ENCODE measurements at places on chromosomes 7 and 10. TPM values are rescaled to one million over a fixed set of nuclear protein-coding genes. Genes with fewer than 3 reads are reported as not detected.

GRCh38 chr10:126650161-126650560, 20.3 kb downstream of the C10orf90 start:
- DNase-seq = no peak

DNA sequence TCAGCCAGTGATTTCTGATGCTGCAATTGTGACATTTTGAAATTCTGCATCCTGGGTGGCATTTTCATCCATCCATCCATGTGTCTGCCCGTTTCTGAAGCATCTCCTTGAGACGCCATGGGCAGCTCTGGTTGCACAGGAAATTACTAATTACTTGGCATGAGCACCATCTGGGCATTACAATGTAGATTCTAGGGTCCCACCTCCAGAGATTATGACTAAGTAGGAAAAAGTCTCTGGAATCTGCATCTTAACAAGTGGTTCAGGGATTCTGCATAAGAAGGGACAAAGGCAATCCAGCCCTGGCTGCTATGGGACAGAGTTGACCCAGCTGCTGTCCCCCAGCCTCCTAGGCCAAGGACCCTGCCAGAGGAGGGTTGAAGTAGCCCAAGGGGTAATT, 65.3 kb downstream of the CUZD1 start:
- no peak for DNase-seq

DNA sequence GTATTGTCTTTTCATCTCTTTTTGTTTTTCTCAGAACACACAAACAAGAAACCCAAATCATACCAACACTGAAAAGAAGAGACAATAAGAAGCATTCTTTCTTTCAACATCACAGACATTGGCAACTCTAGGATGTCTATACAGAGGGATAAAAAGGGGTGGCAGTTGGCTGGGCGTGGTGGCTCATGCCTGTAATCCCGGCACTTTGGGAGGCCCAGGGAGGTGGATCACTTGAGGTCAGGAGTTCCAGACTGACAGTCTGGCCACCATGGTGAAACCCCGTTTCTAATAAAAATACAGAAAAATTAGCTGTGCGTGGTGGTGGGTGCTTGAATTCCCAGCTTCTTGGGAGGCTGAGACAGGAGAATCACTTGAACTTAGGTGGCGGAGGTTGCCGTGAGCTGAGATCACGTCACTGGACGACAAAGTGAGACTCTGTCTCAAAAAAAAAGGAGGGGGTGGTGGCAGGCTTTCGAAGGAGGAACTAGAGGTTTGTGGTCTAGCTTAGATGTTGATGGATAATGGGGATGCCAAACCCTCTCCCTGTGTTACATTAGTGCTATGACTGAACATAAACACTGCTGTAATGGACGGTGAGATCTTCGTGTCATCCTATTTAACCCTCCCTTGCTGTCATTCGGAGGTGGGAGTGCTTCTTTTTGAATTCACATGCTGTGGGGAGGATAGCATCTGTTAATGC, 9.4 kb downstream of the CNNM2 start:
- peak; percentile 22 for DNase-seq

GRCh38 chr7:92758796-92759431, 77.5 kb downstream of the CDK6 start:
- no peak for DNase-seq

Gene SPAM1
- total RNA-seq = not detected

- no peak for DNase-seq
Measured at GRCh38 chr7:139159900-139160675, 50.6 kb upstream of the ZC3HAV1 start.

DNA sequence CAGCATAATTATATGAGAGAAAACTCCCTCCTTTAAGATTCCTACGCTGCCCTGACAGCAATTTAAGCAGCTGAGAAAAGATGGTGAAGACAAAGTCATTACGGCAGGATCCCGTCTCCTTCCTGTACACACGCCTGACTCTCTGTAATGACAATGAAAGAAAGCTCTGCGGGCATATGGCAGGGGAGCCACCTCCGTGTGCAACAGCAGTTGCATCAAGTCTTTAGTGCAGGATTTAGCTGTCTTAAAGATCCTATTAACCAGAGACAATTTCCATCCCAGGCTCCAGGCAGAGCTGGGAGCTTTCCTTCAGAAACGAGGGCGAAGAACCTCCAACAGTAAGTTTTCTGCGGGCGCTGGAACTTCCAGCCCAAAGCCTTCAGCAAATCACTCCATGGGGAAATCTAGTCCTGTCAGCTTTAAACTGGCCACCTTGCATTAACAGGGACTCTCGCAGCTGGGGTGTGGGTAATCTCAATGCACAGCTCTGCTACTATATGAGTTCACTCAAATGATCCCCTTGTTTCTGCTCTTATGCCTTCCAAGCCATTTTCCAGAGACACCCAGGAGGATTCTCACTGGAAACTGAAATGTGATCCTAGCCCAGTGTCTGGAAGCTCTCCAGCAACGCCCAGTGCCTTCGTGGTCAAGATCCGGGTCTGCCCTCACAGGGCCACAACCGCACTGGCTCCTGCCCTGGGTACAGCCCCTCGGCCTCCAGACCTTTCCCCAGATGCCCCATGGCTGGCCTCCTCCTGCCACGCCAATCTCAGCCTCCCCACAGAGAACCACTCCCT, 74.9 kb downstream of the CTBP2 start:
- DNase-seq = no peak

- DNase-seq = no peak
Measured at GRCh38 chr7:108004220-108005142, 1.5 kb upstream of the LAMB1 start.

Gene VPS50
- 54.1 TPM for total RNA-seq

Gene PNLIPRP3
- total RNA-seq = not detected

- DNase-seq = no peak
Measured at GRCh38 chr7:25839084-25839769, 312.8 kb upstream of the NFE2L3 start.

DNA sequence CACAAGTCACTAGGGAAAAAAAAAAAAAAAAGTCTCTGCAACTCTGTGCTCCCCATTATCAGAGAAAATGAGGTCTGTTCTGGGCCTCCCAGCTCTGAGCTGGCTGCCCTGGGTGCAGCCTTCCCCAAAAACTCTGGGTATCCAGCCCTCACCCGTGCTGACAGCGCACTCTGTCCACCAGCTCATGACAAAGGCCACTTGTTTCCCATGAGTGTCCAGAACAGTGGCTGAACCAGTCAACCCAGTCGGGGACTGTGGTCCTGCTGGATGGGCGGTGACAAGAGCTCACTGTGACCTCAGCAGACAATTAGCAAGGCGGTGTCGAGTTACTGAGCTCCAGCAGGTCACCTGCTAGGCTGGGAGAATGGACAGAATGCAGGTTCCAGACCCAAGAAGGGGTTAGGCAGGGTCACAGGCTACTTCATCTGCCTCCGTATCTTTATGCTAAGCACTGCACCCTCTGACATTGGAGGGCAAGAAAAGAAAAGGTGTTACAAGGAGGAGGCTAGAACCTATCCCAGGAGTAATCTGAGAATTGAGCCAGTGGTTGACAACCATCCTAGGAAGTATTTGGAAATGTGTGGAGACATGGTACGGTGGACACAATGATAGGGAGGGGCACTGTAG, 37.2 kb downstream of the DLG5 start:
- DNase-seq = no peak

Gene DYDC2
- total RNA-seq = not detected

DNA sequence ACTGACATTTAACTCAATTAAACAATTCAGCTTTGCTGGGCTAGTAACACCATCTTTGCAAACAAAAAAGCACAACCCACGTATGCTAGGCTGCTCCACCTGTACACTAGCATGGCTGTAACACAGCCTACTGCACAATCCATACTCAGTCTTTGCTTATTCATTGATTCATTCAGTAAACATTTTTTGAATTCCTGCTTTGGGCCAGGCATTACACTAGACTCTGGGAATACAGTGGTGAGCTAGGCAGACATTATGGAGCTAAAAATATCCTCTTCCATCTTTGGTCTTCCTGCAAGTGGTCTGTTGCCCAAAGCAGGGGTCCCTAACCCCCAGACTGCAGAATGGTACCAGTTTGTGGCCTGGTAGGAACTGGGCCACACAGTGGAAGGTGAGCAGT, 9.9 kb downstream of the CNNM1 start:
- DNase-seq = no peak

GRCh38 chr10:116947841-116948529, 57.0 kb downstream of the SHTN1 start:
- DNase-seq = no peak

GRCh38 chr7:106110238-106110560, 1.9 kb downstream of the SYPL1 start:
- no peak for DNase-seq
